Parietal lobe (tissue), 2 donors: ENCODE measurements at places on chromosomes 13 and 19. TPM values are rescaled to one million over a fixed set of nuclear protein-coding genes. Genes with fewer than 3 reads are reported as not detected.

IZUMO2 gene
- not detected for total RNA-seq

ALG11 gene
- 34.1 TPM for total RNA-seq

PCDH8 gene
- 36.3 TPM for total RNA-seq

CYP2F1 gene
- not detected for total RNA-seq

WDR87 gene
- total RNA-seq, result not detected

C19orf12 gene
- 41.0 TPM for total RNA-seq

TYROBP gene
- 3.4 TPM for total RNA-seq

KLHL1 gene
- total RNA-seq, result 60.7 TPM

ASF1B gene
- 2.8 TPM for total RNA-seq

IGSF23 gene
- total RNA-seq, result not detected

SBK2 gene
- total RNA-seq, result not detected

MTUS2 gene
- total RNA-seq, result 6.9 TPM

ATXN8OS gene
- total RNA-seq, result 2.2 TPM

GRIN3B gene
- total RNA-seq, result not detected

WDR62 gene
- 3.1 TPM for total RNA-seq

FSTL3 gene
- total RNA-seq, result 2.8 TPM

PLPPR3 gene
- 98.3 TPM for total RNA-seq

SMIM44 gene
- total RNA-seq, result not detected

FPR3 gene
- not detected for total RNA-seq

NEK3 gene
- 19.1 TPM for total RNA-seq

OR2Z1 gene
- total RNA-seq, result not detected

PCDH9 gene
- total RNA-seq, result 126 TPM

STARD13 gene
- 18.8 TPM for total RNA-seq

MEDAG gene
- total RNA-seq, result 0.31 TPM

NKG7 gene
- total RNA-seq, result 0.63 TPM

STRN4 gene
- 127 TPM for total RNA-seq

EXOC3L2 gene
- not detected for total RNA-seq

GAS6 gene
- 26.6 TPM for total RNA-seq

CCDC70 gene
- not detected for total RNA-seq

WDR88 gene
- not detected for total RNA-seq

STOML3 gene
- total RNA-seq, result not detected

METTL21C gene
- total RNA-seq, result not detected

PEG3 gene
- total RNA-seq, result 63.5 TPM

KLK10 gene
- total RNA-seq, result not detected

ZNF160 gene
- total RNA-seq, result 62.3 TPM

PAK4 gene
- 2.5 TPM for total RNA-seq

GPR183 gene
- 1.6 TPM for total RNA-seq

ZNF440 gene
- total RNA-seq, result 31.6 TPM

CNFN gene
- total RNA-seq, result not detected

IRGC gene
- not detected for total RNA-seq

VSIG10L gene
- 0.63 TPM for total RNA-seq

LSM4 gene
- 53.5 TPM for total RNA-seq

OLFM2 gene
- 153 TPM for total RNA-seq

CGB8 gene
- total RNA-seq, result not detected
